Central memory CD8-positive, alpha-beta T cell (primary cell): ENCODE measurements at places on chromosomes 3 and 15.

DNA sequence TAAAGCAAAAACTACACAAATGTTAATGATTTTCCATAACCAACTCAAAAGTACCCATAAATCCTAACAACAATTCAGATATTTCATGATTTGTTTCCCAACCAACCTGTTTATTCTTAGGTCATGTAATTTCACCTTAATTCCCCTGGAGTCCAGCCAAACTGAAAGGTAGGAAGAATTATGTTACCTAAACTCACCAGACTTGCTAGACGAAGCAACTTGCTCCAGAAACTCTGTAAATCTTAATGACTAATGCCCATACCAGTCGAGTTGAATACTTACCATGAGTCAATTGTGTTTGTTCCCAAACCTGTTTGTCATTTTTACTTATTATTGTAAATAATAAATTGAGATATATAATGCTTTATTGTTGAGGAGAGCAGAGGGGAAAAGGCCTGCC, 1030.0 kb downstream of the TBL1XR1 start:
- DNase-seq, result no peak

GRCh38 chr15:56734013-56734635, 815 bp upstream of the ZNF280D start:
- no peak for DNase-seq

- no peak for DNase-seq
Measured at GRCh38 chr15:77717333-77717990, 84.8 kb upstream of the LINGO1 start.

DNA sequence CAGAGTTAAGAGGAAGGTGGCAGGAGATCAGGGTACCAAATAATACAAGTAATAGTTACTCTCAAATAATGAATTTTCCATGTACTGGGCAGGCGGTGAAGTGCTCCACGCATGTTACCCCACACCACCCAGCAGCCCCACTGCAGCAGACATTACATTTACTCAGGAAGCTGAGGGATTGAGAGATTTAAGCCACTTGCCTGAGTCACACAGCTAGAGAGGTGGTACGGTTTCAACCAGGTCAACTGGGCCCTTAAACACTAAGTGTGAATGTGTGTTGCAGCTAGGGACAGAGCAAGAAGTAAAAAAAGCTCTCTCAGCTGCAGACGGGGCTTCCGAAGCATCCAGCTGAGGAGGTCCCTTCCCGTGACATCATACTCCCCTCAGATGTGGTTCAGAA, 91.3 kb downstream of the PRICKLE2 start:
- no peak for DNase-seq

GRCh38 chr3:65788461-65788860, 250.3 kb downstream of the MAGI1 start:
- no peak for DNase-seq

DNA sequence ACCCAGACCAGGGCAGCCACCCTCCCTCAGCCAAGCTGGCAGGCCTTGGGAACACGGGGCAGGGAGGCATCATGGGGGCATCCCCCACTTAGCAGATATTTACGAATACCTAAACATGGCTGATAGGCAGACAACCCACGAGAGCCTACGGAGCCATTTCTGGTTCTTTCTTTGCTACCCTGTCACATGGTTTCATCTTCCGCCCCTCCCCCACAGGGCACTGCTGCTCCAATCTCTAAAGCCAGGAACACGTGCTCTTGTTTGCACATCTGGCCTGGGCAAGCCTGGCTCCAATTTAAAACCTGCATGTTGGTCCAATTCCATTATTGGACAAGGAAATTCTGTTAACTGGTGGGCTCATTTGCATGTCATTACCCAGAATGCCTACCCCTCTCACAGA, 447.4 kb upstream of the NR2F2 start:
- DNase-seq, result no peak

GRCh38 chr3:1380926-1381646, 288.3 kb downstream of the CNTN6 start:
- DNase-seq, result no peak

GRCh38 chr3:24857945-24858344, 363.3 kb upstream of the THRB start:
- DNase-seq, result no peak

- no peak for DNase-seq
Measured at GRCh38 chr15:26891448-26892181, 24.8 kb downstream of the GABRA5 start.

DNA sequence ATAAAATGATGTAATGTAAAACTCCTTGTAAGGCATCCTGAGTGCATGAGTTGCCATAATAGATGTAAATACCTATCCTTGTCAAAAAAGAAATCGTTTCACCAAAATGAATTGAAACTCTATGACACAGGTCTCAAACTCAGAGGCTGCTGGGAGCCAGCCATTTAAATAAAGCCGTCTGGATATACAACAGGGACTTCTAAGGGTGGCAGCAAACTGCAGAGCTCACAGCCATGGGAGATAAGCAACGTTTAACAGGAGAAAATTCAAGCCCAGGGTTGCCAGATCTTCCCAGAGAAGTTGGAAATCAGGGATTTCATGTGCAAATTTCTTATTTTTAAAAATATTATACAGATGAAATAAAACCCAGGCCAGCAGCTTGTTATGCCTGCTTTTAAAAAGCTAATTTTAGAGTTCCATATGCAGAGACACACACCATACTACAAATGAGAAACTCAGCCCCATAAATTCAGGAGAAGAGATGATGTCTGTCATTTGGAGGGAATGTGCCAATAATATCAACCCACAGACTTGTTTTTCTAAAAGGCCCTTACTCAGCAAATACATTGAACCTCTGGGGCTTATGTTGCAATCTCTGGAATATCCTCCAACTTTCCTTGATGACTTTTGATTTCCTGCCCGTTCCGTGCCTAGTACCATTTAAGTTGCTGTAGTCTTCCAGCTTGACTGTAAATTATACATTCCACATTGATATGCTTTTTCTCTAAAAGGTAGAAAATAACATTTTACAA, 75.6 kb downstream of the AQP9 start:
- no peak for DNase-seq

GRCh38 chr15:48176957-48177356, 1.1 kb downstream of the MYEF2 start:
- DNase-seq, result no peak

GRCh38 chr15:91165850-91166249, 65.8 kb downstream of the SV2B start:
- DNase-seq, result no peak

DNA sequence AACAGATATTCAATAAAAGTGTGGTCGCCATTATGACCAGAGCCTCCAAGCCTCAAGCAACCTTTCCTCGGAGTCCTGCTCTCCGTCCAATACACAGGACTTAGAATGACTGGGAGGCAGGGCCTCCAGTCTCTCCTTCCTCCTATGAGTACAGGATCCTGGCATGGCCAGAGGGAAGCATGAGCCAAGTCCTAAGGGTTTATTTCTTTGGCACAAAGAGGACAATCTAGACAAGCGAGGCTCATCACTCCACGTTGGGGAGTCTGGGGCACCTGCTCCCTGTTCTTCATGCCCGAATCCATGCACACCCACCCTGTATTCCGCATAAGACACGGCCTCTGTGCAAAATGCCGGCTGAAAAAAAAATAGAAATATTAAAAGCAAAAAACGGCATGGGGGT, 6.8 kb downstream of the PRRT3 start:
- DNase-seq, result no peak

DNA sequence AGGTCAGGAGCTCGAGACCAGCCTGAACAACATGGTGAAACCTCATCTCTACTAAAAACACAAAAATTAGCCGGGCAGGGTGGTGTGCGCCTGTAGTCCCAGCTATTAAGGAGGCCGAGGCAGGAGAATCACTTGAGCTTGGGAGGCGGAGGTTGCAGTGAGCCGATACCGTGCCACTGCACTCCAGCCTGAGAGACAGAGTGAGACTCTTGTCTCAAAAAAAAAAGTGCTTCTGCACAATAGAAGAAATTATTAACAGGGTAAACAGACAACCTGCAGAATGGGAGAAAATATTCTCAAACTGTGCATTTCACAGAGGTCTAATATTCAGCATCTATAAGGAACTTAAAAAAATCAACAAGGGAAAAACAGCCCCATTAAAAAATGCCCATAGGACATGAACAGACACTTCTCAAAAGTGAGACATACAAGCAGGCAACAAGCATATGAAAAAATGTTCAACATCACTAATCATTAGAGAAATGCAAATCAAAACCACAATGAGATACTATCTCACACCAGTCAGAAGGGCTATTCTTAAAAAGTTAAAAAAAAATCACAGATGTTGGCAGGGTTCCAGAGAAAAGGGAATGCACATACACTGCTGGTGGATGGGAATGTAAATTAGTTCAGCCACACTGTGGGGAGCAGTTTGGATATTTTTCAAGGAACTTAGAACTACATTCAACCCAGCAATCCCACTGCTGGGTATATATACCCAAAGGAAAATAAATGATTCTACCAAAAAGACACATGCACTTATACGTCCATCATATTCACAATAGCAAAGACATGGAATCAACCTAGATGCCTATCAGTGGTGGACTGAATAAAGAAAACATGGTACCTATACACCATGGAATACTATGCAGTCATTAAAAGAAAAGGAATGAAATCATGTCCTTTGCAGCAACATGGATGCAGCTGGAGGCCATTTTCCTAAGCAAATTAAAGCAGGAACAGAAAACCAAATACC, 75.5 kb downstream of the MSL2 start:
- no peak for DNase-seq

- DNase-seq, result no peak
Measured at GRCh38 chr15:64842096-64842939, 603 bp downstream of the PLEKHO2 start.

- DNase-seq, result no peak
Measured at GRCh38 chr3:126136428-126137220, 43.8 kb downstream of the ALDH1L1 start.

GRCh38 chr3:36693670-36694069, 70.7 kb downstream of the DCLK3 start:
- DNase-seq, result no peak

DNA sequence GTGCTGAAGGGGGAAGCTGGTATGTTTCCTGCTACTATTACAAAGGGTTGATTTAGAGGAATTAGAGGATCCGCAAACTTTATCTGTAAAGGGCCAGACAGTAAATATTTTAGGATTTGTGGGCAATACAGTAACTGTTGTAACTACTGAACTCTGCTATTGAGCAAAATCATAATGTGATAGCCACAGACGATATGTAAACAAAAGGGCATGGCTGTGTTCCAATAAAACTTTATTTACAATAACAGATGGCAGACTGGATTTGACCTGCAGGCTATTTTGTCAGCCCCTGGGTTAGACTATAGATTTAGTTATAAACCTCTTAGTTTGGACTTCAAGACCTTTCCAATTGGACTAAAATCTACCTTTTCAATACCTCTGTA, 27.8 kb upstream of the KCNMB2 start:
- no peak for DNase-seq

GRCh38 chr3:169138849-169139420, 524.6 kb downstream of the MECOM start:
- no peak for DNase-seq

- DNase-seq, result no peak
Measured at GRCh38 chr3:97658668-97659285, 105.8 kb upstream of the ARL6 start.

DNA sequence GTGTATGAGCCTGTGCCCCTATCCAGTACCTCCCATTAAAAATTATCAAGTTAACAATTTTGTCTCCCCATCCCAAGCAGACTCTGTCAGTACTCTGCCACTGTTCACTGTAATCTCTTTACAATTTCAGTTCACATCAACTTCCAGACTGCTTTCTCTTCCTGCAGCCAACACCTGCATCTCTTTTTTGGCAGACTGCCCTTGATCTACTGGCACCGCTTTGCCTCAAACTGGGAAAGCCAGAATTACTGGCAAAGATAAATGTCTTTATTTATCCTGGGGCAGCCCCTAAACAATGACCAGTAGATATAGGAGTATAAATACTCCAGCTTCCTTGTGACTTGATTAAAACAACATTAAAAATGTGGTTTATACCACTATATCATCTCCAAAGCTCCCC, 494.1 kb downstream of the ZNF385D start:
- DNase-seq, result no peak

- no peak for DNase-seq
Measured at GRCh38 chr3:11544412-11545181, 99.1 kb downstream of the VGLL4 start.

DNA sequence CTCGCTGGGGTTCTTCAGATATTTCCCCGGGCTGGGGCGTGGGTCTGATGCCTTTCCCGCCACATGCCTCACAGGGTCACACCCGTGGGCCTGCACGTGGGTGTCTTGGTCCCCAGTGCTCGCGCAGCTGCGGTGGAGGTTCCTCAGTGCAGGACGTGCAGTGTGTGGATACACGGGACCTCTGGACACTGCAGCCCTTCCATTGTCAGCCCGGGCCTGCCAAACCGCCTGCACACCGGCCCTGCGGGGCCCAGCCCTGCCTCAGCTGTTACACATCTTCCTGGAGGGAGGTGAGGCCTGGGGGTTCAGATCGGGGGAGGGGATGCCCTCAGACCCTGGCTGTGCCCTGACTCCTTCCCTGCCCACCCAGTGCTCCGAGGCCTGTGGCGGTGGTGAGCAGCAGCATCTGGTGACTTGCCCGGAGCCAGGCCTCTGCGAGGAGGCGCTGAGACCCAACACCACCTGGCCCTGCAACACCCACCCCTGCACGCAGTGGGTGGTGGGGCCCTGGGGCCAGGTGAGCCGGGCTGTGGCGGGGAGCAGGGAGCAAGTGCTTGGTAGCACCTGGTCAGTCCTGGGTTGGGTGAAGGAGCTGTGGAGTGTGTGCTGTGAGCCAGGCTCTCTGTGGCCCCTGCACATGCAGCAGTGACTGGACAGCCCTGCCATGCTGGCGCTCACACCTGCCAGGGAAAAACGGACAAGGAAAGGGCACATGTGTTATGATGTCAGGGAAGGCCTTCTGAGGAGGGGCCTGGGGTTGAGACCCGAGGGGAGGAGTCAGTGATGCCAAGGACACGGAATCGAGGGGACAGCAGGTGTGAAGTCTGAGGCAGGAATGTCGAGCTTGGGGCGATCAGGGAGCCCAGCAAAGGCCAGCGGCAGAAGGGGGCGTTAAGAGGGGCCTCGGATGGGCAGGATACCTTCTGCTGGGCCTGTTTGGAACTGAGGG, 88.9 kb downstream of the TBC1D2B start:
- no peak for DNase-seq

DNA sequence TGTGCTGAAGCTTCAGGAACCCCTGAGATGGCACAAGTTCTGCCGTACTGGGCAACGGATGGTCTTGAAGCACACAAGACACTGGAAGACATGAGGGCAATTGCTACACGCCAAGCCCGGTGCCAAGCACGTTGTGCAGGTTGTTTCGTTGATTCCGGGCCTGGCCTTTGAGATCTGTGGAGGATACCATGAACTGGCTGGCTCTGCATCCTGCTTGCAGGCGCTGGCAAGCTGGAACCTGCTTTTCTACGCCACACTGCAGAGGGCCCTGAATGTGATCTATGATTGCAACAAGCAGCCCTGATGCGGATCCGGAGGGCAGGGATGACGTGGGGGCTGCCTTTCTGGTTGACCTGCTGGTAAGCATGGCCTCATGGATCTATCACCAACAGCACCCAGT, 262.5 kb upstream of the ATP10A start:
- no peak for DNase-seq

GRCh38 chr3:35215525-35216500, 423.5 kb upstream of the ARPP21 start:
- no peak for DNase-seq

- no peak for DNase-seq
Measured at GRCh38 chr15:88057836-88058235, 198.7 kb downstream of the NTRK3 start.

- no peak for DNase-seq
Measured at GRCh38 chr3:196712514-196713413, 587 bp downstream of the PIGX start.

- DNase-seq, result no peak
Measured at GRCh38 chr3:183481582-183481981, 53.2 kb upstream of the MCF2L2 start.

GRCh38 chr3:42526616-42527367, 24.3 kb downstream of the VIPR1 start:
- no peak for DNase-seq
